ENCODE measurements at places on chromosomes 3 and 15.
A peak's percentile ranks its signal among the peaks of the same experiment; 100 is the strongest.

DNA sequence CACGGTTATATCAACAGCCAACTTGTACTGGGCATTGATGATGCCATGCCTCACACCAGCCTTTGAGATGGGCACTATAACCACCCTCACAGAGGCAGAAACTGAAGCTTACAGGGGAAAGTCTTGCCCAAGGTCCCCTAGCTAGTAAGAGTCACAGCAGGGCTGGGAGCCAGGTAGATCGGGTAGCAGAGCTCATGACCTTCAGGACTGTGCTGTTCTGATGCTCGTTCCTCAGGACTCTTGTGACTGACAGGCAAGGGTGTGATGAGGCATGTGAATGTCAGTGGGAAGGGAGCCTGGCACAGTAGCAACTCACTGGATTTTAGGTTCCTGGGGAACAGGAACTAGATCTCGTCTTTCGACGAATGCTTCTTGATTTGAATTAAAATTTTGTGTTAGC is 65.7 kb downstream of the RLBP1 start:
- DNase-seq = no peak

- no peak for DNase-seq
These were observed 481.7 kb downstream of the GBE1 start for GRCh38 chr3:81279481-81280379.

GRCh38 chr15:49906966-49907365 is 212.1 kb downstream of the ATP8B4 start:
- DNase-seq = no peak

- no peak for DNase-seq
These were observed 55.7 kb upstream of the GATA2 start for GRCh38 chr3:128548426-128549282.

DNA sequence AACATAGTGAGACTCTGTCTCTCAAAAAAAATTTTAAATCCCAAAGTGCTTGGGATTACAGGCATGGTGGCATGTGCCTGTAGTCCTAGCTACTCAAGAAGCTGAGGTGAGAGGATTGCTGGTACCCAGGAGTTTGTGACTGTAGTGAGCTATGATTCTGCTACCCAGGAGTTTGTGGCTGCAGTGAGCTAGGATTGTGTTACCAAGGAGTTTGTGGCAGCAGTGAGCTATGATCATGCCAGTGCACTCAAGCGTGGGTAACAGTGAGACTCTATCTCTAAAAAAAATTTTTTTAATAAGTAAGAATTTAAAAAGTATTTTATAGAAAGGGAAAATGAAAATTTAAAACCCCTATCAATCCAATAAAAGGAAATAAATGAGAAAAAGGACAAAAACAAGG is 69.5 kb downstream of the FAIM start:
- DNase-seq = no peak

- DNase-seq = no peak
These were observed 48.8 kb downstream of the UACA start for GRCh38 chr15:70714565-70714964.

DNA sequence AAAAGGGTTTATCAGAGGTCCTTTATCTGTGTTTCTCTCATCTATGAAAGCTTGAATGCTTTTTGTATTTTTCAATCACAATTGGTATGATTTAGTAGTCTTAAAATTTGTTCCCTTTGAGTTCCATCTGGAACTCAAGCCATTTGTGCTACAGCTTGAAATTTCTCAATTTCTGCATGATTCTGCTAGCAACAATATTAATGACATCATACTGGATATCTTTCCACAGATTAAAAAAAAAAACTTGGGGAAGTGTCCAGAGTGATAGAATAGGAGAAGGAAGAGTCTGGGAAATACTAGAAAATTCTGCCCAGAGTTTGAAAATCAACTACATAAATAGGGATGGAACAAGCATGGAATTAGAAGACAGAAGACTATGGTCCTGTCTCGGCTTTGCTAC is 9.3 kb upstream of the FBN1 start:
- no peak for DNase-seq

- DNase-seq = peak; percentile 40
These were observed 196.6 kb downstream of the GAP43 start for GRCh38 chr3:115819785-115820384.

DNA sequence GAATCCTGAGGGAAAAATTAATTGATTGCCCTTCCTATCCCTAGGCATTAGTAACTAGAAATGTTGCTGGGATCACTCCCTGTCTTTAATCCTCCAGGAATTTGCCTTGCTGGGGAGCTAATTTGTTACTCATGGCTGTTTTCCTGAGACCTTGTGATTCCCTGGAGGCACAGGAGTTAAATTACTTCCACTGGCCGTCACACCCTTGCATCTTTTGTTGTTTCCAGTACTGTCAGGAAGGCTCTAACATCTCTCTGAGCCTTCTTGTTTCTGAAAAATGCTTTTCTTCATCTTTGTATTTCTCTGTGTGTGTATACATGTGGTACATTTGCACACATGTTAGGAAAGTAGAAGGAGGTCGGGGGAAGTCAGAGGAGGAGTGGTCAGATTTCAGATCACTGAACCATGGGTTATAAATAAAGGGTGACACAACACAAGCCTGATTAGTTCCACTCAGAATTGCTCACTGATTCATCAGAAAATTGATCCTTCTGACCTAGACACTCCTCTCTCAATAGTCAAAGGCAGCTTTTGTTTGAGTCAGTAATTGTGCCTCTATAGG is 23.5 kb upstream of the LRRFIP2 start:
- DNase-seq = no peak

GRCh38 chr3:183329543-183329942 is 76.5 kb downstream of the B3GNT5 start:
- DNase-seq = no peak

DNA sequence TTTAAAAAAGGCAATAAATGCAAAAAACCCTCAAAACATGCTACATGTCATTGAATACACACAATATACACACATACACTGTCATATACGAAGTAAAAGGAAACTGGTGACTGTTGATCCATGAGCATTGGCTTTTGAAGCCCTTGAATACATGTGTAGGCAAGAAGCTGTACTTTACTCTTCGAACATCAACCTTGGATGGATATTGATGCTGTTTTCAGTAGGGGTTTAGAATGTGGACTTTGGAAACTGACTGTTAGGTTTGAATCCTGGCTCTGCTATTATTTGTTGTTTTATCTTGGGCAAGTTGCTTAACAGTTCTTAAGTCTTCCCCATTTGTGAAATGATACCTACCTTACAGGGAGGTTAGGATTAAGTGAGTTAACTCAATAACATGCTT is 30.5 kb downstream of the RNF13 start:
- no peak for DNase-seq

GRCh38 chr3:115040673-115041286 is 106.3 kb downstream of the ZBTB20 start:
- peak; percentile 7 for DNase-seq

DNA sequence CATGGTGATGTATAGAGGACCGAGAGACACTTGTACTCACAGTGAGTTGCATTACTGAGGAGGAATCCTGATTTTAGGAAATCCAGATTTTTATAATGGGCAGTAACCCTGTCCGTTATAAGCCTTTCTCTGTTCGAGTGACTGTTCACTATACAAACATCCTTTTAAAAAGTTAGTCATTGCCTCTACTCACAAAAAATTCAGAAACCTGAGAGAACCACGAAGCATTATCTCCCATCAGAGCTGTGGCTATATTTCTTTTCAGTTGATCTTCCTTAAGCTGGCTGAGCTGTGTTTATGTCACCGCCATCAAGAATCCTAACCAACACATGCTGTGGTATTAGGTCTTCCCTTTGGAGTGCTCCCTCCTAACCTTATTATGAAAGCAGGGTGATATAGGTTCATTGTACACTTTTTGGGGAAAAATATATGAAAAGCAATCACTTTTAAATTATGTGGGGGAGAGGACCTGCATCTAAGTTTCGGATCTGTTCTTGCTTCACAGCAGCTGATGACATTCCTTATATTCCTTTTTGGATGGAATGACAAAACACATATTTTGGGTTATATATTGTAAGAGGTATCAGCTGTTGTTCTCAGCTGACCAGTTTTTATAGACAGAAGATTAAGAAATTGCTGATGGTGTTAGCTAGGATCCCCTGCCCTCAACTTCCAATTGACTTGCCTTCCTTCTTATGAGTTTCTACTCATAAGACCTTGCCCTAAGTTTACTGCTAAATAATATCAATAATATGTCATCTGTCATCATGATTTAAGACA is 465.9 kb upstream of the RASGRP1 start:
- DNase-seq = no peak

DNA sequence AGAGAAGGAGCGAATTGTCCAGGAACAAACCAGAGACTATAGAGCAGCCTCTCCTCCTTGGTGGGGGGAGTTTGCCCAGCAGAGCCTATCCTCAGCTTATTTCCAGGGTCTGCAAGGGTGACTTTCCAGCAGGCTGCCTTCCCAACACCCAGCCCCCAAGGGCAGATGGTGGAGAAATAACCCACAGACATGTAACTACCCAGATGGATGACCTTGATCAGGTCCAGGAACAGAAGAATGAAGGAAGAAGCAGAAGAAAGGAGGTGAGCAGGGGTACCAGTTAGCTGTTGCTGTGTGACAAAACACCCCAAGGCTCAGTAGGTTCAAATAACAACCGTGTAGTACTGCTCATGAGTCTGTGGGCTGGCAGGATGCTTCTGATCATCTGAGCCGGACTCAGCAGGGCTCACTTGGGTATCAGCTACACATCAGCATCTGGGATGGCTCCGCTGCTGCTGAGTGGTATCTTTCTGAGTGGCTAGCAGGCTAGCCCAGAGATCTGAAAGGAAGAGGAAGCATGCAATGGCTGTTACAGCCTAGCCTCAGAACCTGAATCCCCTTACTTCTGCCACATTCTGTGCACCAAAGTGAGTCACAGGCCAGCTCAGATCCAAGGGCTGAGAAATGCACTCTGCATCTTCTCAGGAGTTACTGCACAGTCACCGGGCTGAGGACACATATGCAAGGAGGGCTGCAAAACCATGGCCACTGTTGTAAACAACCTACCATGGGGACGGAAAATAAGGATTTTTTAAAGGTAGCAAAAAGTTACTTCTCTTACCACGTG is 22.2 kb upstream of the TXNRD3 start:
- no peak for DNase-seq

- no peak for DNase-seq
These were observed 45.8 kb downstream of the DNAH1 start for GRCh38 chr3:52361898-52362297.

DNA sequence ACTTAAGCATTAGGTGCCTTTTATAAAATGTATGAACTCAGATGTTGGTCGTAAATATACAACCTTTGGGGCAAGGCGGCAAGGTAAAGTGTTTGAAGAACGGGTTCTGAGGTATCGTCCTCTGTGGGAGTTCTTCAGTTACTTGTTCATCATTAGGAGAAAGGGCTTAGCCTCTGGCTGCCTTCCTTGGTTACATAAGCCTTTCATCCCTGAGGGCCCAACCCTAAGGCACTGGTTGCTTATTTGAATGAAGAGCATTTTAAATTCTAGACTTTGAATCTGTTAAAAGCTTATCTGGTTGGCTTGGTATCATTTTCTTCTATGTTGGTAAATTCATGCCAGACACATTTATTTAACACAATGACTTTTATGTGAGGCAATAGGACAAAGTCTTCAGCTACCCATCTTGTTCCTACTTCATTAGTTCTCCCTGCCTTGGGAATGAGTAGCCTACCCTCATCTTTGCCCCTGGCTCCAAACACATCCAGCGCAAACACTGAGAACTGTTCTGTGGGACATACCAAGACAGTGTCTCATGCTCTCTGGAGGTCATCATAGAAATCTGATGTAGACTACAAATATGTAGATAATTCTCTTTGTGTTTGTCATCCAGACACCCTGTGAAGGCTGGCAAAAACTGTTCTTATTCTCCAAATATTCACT is 12.4 kb upstream of the CCDC80 start:
- DNase-seq = no peak

GRCh38 chr15:41438206-41438605 is 21.3 kb downstream of the RTF1 start:
- DNase-seq = no peak

DNA sequence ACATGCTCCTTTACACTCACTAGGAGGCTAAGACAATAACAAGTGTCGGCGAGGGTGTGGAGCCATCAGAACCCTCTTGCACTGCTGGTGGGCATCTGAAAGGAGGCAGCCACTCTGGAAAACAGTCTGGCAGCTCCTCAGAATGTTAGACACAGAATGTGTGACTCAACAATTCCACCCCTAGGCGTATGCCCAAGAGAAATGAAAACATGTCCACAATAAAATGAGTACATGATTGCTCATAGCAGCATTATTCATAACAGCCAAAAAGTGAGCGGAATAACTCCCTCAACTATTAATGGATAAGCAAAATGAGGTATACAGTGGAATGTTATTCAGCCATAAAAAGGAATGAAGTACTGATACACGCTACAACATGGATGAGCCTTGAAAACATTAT is 57.8 kb downstream of the WNT7A start:
- no peak for DNase-seq

DNA sequence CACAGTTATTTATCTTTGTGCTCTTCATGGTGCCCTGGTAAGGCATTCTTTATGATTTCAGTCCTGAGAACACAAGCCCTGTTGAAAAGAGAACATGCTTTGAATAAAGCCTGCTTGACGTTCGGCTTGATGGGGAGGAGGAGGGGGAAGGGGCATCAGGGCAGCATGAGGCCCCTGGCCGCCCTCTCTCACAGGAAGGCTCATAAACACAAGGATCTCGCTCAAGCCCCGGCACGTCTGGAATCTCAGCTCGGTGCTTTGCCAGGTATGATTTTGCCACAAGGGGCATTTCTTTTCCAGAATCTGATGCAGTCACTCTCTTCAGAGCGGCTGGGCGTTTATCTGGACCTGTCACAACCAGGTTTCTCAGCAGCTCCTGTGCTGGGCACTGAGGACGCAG is 129.4 kb downstream of the DNAJB8 start:
- no peak for DNase-seq

GRCh38 chr15:33111041-33111451 is 83.5 kb downstream of the FMN1 start:
- no peak for DNase-seq

DNA sequence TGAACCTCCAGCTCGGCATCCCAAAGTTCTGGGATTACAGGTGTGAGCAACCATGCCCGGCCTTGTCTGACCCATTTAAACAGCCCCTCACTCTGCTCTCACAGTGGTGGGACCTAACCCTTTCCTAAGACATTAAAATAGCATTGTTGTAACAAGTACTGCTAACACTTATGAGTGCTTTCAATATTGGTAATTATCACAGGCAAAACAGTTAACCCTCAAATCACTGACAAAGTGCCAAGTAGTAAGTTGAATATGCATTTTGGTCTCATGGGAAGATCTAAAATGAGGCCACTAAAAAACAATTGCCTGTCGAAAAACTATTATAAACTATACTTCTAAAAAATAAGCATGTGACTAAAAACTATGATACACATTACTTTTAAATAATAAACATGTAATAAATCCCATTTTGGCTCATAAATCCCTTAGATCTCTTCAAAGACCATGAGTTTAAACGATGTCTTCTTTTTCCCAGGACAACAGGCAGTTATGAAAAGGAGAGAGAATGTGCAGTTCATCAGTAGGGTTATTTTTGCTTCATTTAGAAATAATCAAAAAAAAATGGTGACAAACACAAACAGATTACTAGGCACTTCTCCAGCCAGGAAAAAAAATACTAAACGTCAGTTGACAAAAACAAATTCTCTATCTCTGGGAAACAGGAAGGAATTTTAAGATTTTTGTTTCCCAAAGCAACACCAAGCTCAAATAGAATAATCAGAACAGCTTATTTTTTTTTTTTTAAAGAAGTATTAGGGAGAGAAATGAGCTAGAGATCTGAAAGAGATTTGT is 95.4 kb downstream of the RFTN1 start:
- no peak for DNase-seq
